Stimulated activated naive CD4-positive, alpha-beta T cell treated with Interleukin-2 at 50 U/mL for 16 hours (primary cell): ENCODE measurements at places on chromosomes 11 and 22.

- no peak for DNase-seq
Observed at GRCh38 chr22:45717789-45718188, 46.2 kb downstream of the ATXN10 start.

GRCh38 chr22:45865561-45866125 lies 111.3 kb downstream of the WNT7B start:
- no peak for DNase-seq

DNA sequence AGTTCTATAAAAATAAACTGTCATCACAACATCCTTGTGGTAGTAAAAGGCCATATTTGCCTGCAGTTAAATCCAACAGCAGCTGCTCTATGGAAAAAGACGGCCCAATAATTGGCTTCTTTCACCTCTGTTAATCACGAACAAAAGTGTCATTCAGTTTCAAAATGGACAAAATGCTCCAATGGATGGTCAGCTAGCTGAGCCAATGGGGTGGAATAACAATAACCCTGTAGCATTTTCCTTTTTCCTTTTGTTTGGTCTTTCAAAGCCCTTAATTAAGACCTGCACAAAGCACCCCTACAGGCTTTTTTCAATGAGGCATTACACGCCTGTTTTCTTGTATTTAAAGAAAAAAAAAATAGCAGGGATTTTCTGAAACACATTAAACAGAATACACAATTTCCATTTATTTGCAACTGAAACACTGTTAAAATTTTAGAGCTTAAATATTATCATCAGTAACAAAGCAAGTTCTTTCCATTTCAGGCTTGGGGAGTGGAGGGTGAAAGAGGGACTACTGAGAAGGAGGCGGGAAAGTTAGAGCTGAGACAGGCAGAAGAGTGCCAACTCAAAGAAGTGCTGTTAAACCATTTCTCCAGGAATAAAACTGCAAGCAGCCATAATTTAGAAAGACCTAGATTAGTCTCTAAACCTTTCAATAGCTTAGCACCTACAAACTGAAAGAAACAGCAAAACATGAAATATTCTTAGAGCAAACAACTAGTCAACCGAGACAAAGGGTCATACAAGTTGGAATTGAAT lies 28.7 kb downstream of the LGR4 start:
- DNase-seq: no peak

GRCh38 chr22:22983816-22984215 lies 86.5 kb upstream of the GNAZ start:
- DNase-seq: no peak

DNA sequence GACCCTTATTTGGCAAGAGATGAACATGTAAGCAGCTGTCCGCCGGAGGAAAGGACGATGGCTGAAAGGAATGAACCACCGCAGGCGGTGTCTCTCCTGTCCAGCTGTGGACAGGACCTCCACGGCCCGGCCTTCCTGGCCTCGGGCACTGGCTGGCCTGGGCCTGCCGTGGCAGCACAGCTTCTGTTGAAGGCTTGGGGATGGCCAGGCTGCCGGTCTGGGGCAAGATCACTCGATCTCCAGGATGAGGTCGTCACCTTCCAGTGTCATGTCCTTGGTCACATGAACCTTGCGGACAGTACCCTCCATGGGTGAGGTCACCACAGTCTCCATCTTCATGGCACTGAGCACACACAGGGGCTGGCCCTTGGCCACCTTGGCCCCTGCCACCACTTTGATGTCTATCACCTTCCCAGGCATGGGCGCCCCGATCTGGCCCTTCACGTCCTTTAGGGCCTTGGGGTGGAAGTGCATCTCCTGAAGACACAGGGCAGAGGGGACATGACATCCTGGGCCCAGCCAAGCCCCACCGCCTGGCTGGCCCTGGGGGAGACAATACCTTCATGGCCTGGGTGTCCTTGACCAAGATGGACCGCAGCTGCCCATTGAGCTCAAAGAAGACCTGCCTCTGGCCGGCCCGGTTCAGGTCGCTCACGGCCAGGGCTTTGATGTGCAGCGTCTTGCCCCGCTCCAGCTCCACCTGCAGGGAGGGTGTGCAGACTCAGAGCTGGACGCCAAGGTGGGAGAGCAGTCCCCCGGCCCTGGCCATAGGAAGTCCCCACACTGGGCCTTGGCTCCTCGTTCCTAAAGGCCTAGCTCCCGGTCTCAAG lies 5.6 kb downstream of the RCE1 start:
- DNase-seq: no peak

DNA sequence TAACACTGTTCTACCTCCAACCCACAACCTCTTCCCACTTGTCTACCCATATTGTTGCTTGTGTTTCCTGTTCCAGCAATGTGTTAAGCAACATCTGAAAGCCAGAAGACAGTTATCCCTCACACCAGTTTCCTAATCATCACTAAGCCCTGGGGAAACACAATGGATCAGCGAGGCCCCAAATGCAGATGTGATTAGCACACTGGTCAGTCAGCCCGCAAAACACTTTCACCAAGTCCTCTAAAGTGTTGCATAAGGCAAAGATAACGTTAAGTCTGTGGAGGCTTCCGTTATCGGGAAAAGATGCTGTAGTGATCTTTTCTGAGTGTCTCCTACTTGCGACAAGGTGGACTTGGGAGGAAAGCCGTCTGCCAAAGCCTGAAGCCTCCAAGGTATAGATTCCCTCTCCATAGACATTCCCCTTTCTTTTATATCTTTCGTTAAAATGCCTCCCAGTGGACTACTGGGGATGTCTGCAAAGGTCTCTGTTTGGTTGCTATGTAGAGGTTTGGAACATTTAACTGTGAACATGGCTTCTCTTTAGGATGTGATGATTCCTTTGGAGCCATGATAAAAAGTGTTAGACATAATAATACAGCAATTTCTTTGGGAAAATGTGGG lies at the start of gene MS4A3:
MS4A3 (plus strand) TSS at position 317 of the 621 bp plus-strand sequence. CDS start 4,496 bp downstream, outside the sequence.
- no peak for DNase-seq

GRCh38 chr22:47534804-47535410 lies 772.5 kb downstream of the TBC1D22A start:
- no peak for DNase-seq

- no peak for DNase-seq
Observed at GRCh38 chr11:33953289-33953688, 61.4 kb upstream of the LMO2 start.

DNA sequence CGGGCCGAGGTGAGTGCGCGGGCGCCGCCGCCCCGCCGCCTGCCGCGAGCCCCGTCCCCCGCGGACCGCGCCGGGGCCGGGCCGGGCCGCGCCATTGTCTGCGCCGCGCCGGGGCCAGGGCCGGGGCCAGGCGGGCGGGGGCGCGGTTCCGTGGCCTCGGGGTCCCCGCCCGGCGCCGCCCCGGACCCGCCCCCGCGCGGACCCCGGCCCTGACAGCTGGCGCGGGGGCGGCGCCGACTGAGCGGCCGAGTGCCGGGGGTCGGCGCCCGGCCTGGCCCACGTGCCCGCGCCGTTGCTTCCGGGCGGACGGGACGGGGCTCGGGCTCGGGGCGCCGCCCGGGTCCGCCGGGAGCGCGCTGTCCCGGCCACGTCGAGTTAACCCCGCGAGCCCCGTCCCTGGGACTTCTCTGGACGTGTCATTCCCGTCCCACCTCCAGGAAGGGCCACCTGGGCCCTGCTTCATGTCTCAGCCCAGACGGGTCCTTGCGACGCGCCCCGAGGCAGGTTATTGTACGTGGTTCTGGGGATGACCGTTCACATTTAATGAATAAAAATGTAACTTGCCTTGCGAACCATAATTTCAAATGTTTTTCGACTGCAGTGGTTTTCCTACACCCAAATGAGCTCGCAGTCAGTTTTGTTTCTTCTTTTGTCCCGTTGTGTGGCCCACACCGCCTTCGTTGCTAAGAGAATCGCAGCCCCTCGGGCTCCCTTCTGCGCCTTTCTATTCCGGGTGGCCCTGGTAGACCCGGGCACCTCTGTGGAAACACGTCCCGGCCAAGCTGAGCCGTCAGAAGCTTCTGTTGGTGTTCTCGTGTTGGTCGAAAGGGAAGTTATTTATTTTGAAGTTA lies 562 bp downstream of the ZBED4 start:
- DNase-seq: no peak

GRCh38 chr11:57015679-57016078 lies 27.0 kb downstream of the OR5AK2 start:
- DNase-seq: no peak

- DNase-seq: no peak
Observed at GRCh38 chr22:39765661-39766060, 127.9 kb downstream of the ENTHD1 start.

- no peak for DNase-seq
Observed at GRCh38 chr11:82864268-82864667, 36.0 kb downstream of the PRCP start.

DNA sequence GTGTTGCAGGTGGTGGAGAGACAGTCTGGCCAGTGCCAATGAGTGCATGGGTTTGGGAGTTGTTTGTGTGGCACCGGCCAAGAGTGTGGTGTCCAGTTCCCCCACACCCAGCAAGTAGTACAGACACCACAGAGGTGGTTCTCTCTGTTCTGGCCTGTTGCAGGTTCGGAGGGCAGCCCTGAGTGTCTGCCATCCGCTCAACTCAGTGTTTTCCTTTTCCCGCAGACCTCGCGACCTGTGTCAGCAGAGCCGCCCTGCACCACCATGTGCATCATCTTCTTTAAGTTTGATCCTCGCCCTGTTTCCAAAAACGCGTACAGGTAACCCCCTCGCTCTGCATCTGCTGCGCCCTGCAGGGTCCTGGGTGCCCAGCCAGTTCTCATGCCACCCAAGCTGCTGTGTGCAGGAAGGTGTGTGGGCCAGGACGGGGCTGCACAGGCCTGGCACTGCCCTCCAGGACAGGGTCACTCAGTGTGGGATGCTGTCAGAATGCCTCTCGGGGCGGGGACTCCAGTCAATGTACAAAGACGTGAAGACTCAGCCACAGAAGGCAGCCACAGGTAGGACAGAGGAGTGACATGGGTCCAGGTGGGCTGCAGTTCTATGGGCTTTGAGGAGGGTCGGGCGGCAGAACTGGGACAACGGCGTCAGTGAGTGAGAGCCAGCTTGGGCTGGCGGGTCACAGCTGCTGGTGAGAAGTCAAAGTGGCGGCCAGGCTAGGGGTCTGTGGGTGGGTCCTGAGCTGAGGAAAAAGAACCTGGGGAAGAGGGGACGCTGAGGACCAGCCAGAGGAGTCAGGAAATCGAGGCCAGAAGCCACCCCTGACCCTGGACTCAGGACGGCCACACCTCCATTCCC lies 15.9 kb downstream of the TANGO2 start:
- DNase-seq: no peak

DNA sequence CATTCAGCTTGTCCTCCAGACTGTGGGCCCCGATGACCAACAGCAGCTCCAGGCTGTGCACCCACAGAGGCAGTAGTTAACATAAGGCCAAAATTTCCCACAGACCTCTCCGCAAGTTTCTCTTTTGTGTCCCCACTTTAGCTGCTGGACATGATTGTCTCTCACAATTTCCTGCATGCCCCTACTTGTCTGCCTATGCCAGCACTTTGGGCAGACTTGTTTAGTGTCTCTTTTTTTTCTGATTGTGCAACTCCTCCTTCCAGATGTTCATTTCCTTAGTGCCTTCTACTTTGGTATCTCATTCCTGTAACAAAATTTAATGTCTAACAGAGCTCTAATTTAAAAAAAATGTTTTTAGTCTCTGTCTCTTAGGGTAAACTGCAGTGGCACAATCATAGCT lies 23.8 kb upstream of the SCN3B start:
- no peak for DNase-seq

DNA sequence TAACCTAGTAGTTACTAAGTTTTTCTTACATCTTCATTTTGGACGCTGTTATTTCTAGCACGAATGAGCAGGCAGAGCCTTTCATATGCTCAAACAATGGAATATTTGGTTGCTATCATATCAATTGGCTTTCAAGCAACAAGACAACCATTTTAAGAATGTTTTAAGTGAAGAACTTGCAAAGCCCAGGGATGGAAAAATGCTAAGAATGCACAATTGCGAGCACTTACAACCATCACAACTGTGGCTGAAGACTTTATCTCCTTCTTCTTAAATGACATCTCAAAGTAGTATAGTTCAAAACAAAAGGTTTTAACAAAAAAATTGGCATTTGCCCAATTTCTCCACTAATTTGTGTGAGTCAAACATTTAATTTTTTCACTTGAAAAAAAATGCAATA lies 8.3 kb upstream of the MMP1 start:
- DNase-seq: no peak

- no peak for DNase-seq
Observed at GRCh38 chr11:27604416-27604815, 95.8 kb downstream of the BDNF start.

- DNase-seq: no peak
Observed at GRCh38 chr11:16310943-16311342, 45.4 kb downstream of the SOX6 start.

- no peak for DNase-seq
Observed at GRCh38 chr22:44753189-44754042, 1.0 kb downstream of the ARHGAP8 start.

DNA sequence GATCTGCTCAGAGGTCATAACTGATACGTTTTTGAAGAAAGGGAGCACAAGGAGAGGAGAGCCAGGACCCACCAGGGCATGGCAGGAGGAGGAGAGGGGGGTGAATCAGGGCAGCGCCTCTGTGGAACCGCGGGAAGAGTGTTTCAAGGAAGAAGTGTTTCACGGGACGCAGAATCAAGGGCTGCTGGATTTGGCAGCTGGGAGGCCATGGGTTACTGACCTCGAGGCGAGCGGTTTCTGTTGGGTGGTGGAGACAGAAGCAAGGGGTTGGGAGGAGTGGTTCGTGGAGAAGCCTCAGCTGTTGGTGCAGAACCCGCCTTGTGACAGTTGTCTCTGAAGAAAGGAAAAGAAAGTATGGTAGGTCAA lies 13.1 kb downstream of the VPS26B start:
- DNase-seq: no peak

DNA sequence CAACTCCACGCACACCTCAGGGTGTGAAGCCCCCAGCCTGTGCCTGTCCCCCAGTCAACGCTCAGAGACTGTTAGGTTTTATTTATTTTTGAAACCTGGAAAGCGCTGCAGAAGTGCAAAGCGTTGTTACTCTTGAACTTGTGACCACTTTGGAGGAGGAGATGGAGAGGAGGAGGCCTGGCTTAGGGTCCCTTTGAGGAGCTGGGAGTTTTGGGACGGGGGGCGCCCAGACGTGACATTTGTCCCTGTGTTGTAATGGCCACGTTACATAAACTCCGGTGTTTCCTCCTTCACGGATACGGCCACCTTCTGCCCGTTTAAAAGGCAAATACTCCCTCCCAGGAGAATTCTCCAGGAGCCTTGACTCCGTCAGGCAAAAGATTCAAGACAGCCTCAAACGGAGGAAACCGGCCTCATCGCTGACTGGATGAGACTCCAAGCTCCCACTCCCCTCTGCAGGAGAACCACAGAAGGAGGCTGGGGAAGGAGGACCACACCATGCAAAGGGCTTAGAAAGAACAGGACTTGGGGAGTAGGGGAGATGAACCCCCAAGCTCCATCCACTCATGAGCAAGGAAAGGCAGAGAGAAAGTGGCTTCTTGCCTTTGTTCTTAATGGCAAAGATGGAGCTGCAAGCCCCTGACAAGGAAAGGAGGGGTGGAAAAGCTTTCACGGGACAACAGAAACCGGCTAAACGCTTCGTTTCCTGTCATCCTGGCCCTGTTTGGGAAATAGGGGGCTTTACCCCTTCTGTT lies 630 bp downstream of the PIK3IP1 start:
- no peak for DNase-seq

GRCh38 chr22:43094085-43094484 lies 4.9 kb upstream of the TTLL1 start:
- no peak for DNase-seq
